ENCODE measurements at places on chromosomes 6 and 20.

- no peak for DNase-seq
Observed at GRCh38 chr6:42229506-42230119, 12.0 kb upstream of the MRPS10 start.

DNA sequence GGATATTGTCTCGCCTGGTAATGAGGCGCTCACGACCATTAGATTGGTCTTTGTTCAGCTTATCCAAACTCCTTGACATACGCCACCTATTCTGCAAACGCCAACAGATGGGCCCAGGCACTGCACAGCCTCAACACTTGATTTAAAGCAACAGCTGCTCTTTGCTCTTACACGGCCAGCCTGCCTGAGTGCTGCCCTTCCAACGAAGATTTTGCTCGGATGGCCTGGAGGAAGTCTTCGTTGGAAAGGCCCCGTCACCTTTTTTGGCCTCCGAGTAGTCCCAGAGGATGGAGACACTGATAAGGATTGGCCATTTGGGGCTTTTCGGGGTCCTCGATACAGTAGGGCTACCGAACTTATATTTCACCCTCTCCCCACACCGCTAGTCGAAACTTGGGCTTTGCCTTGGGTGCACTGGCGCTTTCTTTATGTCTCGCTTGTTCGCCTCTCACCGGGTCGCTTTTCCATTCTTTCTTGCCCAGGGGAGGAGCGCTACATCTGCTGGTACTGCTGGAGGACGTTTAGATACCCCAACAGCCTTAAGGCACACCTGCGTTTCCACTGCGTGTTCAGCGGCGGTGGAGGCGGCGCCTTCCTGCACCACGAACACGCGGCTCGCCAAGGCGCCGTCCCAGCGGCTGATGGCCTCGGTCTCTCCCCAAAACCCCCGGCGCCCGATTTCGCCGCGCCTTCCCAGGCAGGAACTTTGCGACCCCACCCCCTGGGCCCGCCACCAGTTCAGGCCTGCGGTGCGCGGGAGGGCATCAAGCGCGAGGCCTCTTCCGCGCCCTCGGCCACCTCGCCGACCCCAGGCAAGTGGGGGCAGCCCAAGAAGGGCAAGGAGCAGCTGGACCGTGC, 6.1 kb downstream of the PRDM13 start:
- DNase-seq: no peak

- no peak for DNase-seq
Observed at GRCh38 chr6:31729979-31730630, 1.0 kb upstream of the DDAH2 start.

GRCh38 chr6:14549304-14549770, 431.8 kb downstream of the CD83 start:
- peak; percentile 91 for DNase-seq

DNA sequence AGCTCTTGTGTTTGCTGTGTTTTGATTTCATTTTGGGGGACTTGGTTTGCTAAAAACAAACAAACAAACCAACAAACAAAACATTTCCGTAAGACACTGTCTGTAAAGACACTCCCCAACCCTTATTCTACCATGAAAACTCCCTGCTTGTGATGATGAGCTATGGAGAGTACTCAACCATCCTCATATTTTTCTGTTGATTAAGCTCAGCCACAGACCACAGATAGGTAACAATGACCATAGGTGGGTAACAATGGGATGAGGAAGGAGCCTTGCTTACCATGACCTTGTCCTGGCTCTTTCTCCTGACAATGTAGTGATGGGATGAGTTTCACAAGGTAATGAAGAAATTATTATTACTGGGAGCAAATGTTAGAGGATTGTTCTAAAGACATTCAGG, 11.4 kb upstream of the FAM83B start:
- DNase-seq: no peak

GRCh38 chr6:110415086-110415916, at the start of gene DDO:
Gene DDO (minus strand): TSS chr6:110415575. CDS start chr6:110413462, 2,113 bp downstream.
- DNase-seq: no peak

GRCh38 chr20:59931511-59932312, 1.7 kb downstream of the SYCP2 start:
- no peak for DNase-seq

DNA sequence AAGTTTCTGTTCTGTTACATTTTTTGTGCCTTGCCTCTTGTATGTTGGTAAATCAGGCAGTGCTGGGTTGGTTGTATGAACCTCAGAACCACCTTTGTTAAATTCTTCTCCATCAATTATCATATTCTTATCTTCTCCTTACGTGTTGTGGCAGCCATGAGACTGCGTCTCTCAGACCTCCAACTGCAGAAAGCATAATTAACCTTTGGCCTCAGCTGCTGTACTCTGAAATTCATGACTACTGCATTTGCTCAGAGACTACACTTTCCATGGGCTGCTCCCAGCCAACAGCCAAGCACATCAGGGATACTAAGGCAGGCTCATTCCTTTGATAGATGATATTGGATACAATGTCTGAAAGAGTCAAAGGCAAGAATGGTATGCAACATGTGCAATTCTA, 15.1 kb upstream of the SNX3 start:
- DNase-seq: no peak

- no peak for DNase-seq
Observed at GRCh38 chr6:45422503-45423110, 44.9 kb upstream of the SUPT3H start.

- DNase-seq: no peak
Observed at GRCh38 chr6:36739947-36740817, 42.6 kb downstream of the RAB44 start.

DNA sequence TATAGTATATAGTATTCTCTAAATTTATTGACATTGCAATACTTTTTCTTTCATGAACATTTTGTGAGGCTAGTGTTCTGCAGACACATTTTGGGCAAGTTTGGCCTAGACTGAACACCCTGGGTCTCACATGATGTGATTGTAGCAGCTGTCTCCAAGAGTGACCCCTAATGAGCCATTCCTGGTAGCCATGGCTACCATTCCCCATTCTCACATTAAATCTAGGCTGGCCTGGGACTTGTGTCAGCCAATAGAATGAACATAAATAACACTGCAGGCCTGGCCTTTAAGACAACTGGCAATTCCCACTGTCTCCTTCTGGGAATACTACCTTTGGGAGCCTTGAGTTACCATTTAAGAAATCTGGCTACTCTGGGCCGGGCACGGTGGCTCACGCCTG, 38.0 kb upstream of the TASP1 start:
- no peak for DNase-seq

- no peak for DNase-seq
Observed at GRCh38 chr20:63457737-63458136, 14.7 kb downstream of the KCNQ2 start.

DNA sequence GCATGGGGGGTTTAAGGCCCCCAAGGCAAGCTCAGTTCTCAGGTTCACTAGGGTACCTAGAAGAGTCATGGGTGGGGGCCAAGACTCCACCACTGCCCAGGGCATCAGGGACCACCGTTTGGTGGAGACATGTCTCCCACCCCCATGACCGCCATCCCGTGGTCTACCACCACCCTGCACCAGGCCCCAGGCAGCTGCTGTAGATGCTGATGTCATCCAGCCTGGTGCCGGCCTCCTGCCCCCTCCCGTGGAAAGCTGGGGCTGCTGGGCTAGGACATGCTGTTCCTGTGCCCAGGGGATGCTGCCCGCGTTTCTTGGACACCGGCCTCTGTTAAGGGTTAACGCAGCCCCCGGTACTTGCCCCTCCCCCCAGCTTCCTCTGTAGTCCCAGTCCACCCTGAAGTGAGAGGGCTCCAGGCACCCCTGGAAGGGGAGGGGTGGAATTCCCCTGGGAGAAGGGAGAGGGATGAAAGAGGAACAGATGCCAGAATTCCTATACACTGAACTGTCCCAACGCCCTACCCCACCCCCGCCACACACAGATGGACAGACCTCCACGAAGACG, 587 bp downstream of the IP6K3 start:
- peak; percentile 40 for DNase-seq

DNA sequence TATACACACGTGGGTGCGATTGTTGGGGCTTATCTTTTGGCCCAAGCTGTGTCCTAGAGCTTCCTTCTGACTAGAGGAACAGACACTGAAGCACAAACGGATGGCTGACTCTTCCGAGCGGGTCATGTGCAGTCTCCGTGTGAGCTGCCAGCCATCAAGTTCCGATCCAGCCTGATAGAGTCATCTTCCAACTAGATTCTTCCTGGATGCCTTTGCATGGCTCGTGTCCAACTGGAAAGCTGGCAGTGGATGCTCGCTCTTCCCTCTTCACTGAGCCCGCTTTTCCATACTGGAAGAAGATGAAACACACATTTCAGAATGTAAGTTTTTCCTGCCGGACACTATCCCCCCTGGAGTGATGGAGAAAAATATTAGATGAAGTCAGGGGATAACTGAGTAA, 148.1 kb downstream of the SCML4 start:
- DNase-seq: no peak

GRCh38 chr6:56699066-56699654, 56.5 kb upstream of the DST start:
- no peak for DNase-seq

DNA sequence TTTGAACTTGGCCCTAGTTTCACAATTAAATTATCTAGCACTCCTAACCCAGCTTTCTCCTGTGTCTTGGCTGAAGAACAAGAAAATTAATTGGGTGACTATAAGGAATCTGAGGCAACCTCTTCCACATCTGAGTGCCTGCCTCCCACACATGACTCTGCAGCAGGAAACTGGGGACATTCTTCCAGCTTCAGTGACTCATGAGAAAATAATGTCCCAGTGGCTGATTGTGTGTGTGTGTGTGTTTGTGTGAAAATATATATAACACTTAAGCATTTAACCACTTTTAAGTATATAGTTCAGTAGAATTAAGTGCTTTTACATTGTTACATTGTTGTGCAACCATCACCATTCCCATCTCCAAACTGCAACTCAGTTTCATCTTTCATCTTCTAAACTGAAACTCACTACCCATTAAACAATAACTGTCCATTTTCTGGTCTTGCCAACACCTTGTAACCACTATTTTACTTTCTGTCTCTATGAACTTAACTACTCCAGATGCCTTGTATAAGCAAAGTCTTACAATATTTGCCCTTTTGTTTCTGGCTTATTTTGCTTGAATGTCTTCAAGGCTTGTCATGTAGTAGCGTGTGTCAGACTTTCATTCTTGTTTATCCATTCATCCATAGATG, 8.7 kb downstream of the TRIM38 start:
- no peak for DNase-seq

DNA sequence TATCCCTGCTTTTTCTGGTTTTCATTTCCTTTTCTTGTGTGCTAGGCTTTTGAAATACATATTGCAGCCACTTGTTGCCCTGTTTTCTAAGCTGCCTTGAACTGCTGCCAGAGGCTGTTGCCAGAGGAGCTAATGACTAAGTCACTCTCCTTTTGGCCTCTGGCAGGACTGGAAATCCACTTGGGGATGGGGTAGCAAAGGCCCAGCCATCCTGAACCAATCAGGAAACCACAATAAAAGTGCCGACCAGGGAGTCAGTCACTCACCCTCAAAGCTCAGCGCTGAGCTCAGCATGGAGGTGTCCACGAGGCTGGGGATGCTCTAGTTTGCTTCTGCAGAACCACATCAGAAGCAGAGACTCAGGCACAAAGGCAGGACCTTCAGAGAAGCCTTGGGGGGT, 813.0 kb downstream of the DHX35 start:
- no peak for DNase-seq

DNA sequence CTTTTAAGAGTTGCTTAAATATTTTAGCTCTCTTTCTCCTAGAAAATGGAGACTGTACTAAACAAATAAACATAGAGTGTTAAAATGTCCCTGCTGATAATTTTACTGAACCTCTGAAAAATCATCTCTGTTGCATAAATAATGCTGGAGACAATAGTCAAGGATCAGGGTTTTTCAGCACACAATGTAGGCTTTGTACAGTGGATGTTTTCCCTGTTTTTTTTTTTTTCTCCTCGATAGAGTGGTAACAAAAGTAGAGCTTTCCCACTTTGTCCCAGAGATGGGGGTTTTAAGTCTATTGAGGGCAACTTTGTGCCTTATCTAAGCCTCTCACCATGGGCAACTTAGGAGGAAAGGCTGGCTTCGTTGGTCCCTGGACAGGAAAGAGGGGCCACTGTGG, 222.6 kb upstream of the HDDC2 start:
- DNase-seq: no peak

GRCh38 chr20:54115172-54115854, 44.9 kb upstream of the BCAS1 start:
- no peak for DNase-seq

DNA sequence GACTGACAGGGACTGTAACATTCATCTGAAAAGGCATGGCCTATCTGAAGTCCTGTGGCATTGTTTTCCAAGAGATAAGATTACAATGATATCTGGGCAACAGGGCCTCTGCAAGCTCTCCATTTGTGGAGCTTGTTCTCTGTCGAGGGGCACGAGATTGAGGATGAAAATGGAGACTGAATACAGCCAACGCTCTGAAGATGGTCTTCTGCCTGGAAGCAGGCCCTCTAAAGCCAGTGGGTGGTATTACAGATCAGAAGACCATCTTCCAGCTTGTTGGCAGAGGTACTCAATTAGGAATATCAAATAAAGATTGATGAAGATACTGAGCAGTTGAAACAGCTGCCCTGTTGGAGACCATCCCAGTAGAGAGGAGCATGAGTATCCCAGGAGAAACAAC, 288.2 kb downstream of the CENPW start:
- DNase-seq: no peak

DNA sequence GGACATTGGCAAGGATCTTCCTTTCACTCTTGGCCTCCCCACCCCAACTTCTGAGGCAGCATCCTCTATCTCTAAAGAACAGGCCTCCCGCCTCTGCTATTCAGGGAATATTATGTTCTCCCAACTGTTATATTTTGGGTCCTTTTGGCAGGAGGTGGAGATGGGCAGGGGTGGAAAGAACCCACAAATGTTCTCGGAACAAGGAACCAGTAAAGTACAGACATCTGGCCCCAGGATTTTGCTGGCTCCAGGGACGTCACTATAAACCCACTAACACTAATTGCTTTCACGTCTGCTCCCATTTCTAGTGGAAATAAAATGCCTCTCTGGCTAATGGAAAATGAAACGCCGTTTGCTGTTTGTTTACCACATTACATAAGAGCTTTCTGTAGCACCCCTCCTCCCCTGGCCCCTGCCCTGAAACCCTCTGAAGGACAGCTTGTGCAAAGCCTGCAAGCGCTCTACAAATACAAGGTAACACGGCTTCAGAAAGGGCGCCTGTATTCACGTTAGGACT, 77.7 kb upstream of the TBC1D7 start:
- no peak for DNase-seq

- no peak for DNase-seq
Observed at GRCh38 chr6:31945507-31946369, at the start of gene CFB. Gene CFB (plus strand): TSS chr6:31946095. CDS start chr6:31946222, 127 bp downstream.

DNA sequence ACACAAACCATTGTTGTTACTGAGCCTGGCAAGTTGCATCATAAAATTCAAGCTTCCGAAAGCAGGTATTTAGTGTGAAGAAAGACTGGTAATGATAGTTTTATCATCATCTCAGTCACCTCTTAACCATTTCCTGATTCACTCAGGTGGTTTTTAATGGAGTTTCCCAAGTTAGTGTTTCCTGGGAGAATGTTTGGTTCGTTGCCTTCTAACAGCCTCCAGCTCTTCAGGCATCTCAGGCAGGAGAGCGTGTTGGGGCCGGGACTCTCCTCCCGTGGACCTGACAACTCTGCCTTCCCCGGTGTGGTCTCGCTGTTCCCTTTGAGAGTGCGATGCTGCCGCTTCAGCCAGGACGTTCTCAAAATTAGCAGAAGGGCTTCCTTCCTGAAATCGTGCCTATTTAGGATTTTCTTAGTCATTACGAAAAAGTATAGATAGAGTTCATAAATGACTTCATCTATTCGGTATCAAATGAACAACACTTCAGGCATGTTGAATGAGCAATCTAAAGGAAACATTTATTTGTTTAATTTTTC, 105.0 kb upstream of the QKI start:
- no peak for DNase-seq
